ENCODE measurements at places on chromosomes 16 and 17. TPM values are rescaled to one million over a fixed set of nuclear protein-coding genes. Genes with fewer than 3 reads are reported as not detected.

- no peak for DNase-seq
Measured at GRCh38 chr16:14003074-14003570, 68.0 kb upstream of the MRTFB start.

GRCh38 chr17:78086740-78087139 is 41.8 kb downstream of the TMC6 start:
- DNase-seq = no peak

DNA sequence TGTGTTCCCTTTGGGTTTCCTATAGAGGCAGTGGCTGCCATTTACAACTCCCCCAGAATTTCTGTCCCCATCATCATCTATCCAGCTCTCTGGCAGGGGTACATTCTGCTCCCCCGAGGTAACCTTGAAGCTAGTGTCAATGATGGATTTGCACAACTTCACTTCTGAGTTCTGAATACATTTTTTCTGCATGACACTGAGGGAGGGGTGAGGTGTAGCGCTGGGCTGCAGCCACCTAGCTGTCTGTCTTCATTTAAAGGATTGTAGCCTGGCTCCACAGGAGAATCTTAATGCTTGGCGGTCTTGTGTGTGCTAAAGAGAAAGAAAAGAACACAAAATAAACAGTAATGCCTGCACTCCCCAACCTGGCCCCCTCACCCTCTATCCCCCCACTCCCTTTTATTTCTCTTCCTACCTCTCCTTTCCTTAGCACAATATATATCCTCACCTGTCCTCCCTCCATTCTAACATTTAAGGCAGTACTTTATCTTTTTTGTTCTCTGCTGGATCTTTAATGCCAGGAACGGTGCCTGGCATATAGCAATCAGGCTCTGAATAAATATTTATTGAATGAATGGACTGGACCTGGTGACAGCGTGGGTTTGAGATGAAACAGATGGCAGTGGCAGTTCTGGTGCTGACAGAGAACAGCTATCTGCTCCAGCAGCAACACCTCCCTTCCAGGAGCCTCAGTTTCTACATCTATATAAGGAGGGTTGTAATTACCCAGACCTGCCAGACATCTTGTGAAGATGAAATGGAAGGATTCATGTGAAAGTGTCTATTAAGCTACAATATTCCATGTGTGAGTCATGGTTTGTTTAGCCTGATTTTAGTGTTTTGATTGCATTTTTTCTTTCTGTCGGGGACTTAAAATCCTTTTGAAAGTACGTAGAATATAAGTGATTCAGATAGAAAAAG is 163.5 kb upstream of the CDH11 start:
- DNase-seq = no peak

GRCh38 chr16:57508035-57508425 is 21.7 kb upstream of the DOK4 start:
- DNase-seq = no peak

DNA sequence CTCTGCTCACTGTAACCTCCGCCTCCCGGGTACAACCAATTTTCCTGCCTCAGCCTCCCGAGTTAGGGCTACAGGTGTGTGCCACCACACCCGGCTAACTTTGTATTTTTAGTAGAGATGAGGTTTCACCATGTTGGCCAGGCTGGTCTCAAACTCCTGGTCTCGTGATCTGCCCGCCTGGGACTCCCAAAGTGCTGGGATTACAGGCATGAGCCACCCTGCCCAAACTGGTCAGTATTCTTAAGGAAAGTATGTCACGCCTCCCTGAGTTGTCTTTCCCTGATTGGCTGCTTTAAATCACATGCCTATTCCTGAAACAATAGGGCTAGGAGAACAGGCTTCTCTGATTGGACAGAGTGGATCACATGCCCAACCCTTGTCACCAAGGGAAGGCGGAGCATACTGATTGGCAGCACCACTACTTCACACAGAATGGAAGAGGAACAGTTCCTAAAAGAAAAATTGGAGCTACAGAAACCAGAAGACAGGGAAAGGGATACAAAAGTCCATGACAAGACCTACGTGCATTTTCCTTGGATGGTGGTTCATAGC is 17.6 kb upstream of the CYB5B start:
- DNase-seq = no peak

DNA sequence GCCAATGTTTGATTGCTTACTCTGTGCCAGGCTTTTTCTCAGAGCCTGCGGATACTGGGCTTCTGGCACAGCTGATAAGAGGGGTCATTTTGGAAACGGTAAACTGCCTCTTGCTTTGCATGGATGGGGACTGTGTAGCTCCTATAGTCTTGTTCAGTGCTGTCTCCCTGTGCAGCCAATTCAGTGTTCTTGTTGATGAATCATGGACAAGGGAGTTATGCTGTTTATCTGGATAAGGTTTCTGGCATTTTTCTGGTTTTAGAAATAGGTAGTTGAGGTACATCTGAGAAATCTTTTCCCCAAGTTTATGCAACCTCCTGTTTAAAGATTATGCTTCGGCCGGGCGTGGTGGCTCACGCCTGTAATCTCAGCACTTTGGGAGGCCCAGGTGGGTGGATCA is 16.7 kb upstream of the TANGO6 start:
- no peak for DNase-seq

- DNase-seq = no peak
Measured at GRCh38 chr16:2939968-2940367, 24.1 kb upstream of the KREMEN2 start.

GRCh38 chr16:16045879-16046278 is 96.5 kb downstream of the ABCC1 start:
- DNase-seq = no peak

DNA sequence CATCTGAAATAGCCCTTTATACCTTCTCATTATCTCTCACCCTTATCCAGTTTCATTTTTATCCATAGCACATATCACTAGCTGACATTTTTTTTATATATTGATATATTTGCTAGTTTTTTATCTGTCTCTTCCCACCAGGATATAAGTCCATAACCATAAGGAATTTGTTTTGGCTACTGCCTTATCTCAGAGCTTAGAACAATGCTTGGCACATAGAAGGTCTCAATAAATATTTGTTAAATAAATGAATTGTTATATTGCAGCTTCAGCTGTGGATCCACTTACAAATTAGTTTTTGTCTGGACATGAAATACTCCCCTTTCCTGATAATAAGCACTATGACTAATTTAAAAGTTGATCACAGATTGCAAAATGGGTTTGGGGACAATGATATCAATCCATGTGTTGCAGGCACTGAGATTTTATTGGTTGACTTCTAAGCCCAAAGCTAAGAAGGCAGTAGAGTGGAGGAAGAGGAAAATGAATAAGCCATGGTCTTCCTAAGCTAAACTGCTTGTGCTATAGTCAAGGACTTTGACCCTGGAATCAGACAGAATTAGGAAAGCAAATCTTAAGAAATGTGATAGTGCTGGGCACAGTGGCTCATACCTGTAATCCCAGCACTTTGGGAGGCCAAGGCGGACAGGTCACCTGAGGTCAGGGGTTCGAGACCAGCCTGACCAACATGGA is 31.9 kb upstream of the YPEL2 start:
- no peak for DNase-seq

DNA sequence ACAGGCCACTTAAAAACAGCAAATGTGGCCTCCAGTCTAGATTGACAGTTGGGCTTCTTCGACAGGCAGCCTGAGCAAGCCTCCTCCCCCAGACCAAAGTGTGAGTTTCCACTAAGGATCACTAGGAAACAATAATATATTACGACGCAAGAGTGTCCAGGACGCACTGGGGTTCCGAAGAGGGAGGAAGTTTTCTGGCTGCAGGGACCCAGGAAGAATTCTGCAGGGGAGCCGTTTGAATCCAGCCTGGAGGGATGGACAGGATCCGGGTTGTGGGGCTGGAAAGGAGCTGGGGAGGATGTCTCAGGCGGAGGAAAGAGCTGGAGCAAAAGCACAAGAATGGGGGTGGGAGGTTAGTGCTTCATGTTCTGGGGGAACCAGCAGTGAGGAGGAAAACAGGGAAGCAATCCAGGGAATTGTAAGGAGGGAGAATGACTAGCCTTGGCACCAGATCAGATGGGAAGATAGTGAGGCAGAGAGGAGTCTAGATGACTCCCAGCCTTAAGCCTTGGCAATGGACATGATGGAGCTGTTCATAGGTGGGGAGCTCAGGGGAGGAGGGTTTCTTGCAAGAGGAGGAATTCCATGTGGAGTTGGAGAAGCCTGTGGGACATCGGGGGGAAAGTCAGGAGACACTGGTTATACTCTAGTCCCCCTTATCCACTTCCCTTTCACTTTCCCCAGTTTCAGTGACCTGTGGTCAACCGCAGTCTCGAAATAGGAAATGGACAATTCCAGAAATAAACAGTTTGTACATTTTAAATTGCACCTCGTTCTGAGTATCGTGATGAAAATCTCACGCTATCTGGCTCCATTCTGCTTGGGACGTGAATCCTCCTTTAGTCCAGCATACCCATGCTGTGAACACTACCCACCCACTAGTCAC is 26.6 kb downstream of the NGFR start:
- no peak for DNase-seq

DNA sequence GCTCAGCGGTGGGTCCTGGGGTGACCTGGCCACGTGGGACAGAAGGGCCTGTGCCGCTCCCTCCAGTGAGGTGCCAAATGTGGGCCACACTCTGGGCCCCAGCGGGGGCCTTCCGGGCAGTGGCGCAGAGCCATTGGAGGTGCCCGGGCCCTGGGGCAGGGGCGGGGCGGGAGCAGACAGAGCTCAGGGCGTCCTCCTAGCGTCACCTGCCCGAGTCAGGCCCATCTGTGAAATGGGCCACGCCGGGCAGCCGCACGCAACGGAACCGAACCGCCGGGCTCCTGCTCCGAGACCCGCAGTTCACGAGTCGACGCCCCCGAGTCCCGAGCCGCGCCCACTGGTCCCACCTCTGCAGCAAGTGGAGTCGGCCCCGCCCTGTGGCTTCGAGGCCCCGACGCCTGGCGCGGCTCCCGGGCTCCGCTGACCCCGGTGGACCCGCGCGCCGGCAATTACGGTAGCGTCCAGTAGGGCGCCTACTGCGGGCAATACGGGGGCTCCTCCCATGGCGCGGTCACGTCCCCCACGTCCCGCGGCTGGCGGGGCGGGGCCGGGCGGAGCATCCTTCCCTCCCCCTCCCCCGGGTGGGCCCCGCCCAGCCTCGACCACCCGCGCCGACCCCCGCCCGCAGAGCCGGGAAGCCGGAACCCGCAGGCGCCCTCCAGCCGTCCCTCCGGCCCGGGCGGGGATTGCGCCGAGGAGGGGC is 1.9 kb downstream of the SLC16A3 start:
- no peak for DNase-seq

DNA sequence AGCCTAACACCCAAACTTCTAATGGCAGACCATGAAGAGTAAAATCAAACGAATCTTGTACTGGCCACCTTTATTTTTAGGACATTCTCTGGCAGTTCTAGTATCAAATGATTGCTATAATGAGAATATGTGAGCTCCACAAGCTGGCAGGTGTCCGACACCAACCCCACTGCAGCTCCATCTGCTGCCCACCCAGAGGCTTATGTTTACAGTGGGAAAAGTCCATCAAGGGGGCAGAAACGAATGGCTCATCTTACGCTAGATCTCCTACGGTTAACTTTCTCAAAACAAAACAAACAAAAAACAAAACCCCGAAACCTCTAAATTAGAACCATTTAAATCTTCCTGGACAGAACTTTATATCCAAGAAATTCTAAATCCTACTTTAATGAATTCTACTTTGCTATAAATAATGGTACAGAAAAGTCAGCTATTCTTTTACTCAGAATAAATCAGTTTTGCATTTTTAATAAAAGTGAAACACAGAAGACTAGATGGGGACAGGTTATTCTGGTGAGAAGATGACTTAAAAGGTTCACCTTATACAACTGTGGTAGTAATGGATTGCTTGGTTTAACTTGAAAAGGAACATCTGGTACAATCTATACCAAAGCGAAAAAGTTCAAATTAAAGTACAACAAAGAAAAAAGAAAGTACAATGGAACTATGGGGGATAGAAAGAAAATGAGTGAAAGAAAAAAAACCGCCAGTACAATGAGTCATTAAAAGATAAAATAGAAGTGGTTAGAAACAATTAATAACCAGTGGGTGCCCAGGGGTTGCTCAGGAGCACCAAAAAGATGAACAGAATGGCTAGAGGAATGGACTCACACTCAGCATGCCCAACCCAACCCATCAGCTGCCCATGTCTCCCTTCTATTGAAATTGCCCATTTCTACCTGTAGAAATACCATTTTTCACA is 40.2 kb downstream of the GRB2 start:
- no peak for DNase-seq

GRCh38 chr16:26149364-26150190 is 457.8 kb downstream of the HS3ST4 start:
- no peak for DNase-seq

The EXOC3L1 gene
- polyA plus RNA-seq = 2.3 TPM

The KRTAP4-5 gene
- polyA plus RNA-seq = not detected

The OR1A1 gene
- polyA plus RNA-seq = 0.07 TPM

The KRTAP17-1 gene
- not detected for polyA plus RNA-seq

The ZNF174 gene
- 17.2 TPM for polyA plus RNA-seq

Measured in left renal pelvis (tissue), 4 donors.